ENCODE measurements at places on chromosomes 4 and X. TPM values are rescaled to one million over a fixed set of nuclear protein-coding genes. Genes with fewer than 3 reads are reported as not detected.

The XKRX gene
- polyA plus RNA-seq = not detected

The RAB9B gene
- 22.6 TPM for polyA plus RNA-seq

The LRIT3 gene
- 0.46 TPM for polyA plus RNA-seq

The SMIM10 gene
- polyA plus RNA-seq = 15.0 TPM

The MAGEA9B gene
- not detected for polyA plus RNA-seq

The CXCL5 gene
- polyA plus RNA-seq = 0.15 TPM

GRCh38 chr4:47469951-47470350, 6.4 kb upstream of the COMMD8 start:
- no peak for DNase-seq

GRCh38 chrX:44889824-44890223, 16.8 kb downstream of the KDM6A start:
- no peak for DNase-seq

- DNase-seq = no peak
Measured at GRCh38 chr4:116058129-116058528, 944.7 kb upstream of the NDST4 start.

DNA sequence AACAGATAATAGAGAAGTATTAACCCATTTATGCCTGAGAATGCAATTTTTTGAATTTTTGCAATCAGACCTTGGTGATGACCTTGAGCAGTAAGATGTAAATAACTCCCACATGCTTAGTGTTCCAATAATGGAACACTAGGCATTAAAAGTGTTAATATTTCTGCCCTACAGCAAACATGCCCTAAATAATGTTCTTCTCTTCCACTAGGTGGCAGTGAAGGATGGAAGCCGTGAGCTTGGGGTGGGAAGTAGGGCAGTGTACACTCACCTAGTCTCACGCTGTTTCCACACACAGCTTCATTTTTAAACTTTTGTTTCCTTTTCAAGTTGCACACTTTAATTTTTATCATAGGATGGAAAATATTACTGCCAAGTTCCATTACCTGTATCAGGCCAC, 613.1 kb upstream of the HS3ST1 start:
- no peak for DNase-seq

DNA sequence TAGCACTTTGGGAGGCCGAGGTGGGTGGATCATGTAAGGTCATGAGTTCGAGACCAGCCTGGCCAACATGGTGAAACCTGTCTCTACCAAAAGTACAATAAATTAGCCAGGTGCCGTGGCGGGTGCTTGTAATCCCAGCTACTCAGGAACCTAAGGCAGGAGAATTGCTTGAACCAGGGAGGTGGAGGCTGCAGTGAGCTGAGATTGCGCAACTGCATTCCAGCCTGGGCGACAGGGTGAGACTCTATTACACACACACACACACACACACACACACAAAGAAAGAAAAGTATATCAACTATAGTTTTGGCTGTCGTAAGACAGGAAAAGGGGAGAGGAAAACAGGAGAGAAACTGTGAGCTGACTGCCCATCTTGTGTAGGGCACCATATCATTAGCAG, 171.7 kb downstream of the ADAMTS3 start:
- DNase-seq = no peak

- no peak for DNase-seq
Measured at GRCh38 chrX:12489341-12489740, 301.9 kb upstream of the PRPS2 start.

- DNase-seq = no peak
Measured at GRCh38 chr4:56863441-56864139, 42.1 kb upstream of the SPINK2 start.

- no peak for DNase-seq
Measured at GRCh38 chrX:40687169-40687568, 39.8 kb upstream of the CXorf38 start.

DNA sequence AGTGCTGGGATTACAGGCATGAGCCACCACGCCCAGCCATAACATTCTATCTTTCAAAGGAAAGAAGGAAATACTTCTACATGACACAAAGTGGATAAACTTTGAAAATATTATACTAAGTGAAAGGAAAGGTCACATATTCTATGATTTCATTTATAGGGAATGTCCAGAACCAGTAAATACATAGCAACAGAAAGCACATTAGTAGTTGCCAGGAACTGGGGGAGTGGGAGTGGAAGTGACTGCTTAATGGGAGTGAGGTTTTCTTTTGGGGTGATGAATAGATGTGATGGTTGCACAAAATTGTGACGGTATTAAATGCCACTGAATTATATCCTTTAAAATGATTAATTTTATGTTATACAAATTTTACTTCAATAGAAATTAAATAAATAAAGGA, 95.7 kb upstream of the IL15 start:
- no peak for DNase-seq

DNA sequence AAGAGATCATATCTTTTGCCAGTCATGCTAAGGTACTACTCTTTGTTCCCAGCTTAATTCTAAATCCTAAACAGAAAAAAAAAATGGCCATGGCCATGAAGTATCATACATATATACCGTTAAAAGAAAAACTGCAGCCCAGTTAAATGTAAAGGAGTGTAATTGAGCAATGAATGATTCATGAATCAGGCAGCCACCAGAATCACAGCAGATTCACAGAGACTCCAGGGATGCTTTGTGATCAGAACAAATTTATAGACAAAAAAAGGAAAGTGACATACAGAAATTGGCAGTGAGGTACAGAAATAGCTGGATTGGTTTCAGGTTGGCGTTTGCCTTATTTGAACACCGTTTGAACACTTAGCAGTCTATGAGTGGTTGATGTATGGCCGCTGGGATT, 42.1 kb upstream of the PDGFC start:
- DNase-seq = no peak

- DNase-seq = no peak
Measured at GRCh38 chr4:110480746-110481271, 4.9 kb downstream of the ENPEP start.

DNA sequence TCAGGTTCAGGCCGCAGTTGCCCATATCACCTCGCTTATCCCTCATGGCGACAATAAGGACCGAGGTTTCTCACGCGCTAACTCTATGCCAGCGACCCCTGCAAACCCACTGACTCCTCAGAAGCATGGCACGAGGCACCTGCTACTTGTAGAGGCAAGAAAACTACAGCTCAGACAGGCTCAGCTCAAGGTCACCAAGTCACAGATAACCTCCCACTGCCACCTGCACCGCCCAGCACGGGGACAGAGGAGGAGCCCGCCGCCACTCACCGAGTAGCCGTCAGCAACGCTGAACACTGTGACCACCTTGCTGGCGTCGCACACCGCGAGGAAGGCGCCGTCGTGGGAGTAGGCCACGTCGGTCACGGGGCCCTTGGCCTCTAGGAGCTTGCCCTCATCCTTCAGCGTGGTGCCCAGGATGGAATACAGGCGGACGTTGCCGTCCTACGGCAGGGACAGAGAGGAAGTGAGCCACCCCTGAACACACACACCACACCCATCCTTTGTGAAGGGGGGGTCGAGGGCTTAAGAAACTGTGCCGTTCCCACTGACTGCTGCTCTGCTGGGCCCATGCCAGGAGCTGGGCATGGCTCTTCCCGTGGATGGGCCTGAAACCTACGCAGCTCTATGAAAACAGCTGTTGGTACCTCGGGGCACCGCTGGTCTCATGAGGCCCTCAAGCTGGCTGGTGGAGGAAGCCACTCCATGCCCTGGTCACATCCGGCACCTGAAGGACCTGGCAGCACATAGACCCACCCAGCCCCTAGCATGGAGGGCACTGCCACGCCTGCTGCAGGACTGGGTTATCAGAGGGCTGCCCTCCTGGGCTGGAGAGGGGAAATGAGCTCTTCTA, 38.9 kb downstream of the WDR1 start:
- DNase-seq = no peak

DNA sequence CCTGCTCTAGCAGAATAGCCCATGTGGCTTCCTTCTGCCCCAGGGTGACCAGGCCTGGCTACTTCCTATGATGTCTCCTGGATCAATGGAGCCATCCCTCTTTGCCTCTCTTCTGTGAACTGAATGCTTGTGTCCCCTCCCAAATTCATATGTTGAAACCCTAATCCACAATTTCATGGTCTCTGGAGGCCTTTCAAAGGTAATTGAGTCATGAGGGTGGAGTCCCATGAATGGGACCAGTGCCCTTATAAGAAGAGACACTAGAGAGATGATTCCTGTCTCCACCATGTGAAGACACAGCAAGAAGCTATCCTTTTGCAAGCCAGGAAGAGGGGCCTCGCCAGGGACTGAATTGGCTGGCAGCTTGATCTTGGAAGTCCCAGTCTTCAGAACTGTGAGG, 18.4 kb downstream of the CCKAR start:
- DNase-seq = no peak

DNA sequence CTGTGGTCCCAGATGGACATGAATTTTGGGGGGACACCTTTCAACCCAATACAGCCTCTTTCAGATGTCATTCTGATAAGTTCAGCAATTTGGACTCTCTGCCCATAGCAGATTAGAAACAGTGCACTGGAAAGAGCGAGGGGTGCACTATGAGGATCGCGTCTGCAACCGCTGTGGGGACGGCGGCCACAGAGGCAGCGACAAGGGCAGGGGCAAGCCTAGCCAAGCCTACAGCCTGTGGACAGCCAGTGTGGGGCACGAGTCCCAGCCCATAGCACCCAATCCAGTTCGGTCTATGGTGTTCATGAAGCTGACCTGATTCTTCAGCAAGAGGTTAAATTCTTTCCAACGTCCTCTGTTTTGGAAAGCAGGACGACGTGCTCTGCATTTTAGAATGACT, 9.7 kb upstream of the NSG1 start:
- DNase-seq = no peak

GRCh38 chrX:13380211-13380610, 60.4 kb upstream of the ATXN3L start:
- DNase-seq = no peak

GRCh38 chr4:148975464-148975863, 533.2 kb upstream of the NR3C2 start:
- DNase-seq = no peak

DNA sequence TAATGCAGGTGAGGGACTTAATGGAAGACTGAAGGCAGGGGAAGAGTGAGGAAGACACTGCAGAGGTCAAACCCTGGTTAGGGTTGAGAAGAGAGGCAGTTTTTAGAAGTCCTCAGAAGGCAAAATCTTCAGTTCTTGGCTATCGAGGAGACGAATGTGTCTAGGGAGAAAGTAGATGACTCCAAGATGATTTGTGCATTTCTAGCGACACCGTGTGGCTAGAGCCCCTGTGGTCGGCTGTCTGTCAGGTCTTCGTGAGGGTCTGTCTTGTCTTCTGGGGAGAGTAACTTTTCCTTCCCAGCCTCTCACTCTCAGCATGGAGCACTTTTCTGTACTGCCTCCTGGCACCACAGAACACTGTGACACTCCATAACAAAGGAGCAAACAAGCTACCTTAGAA, 458.1 kb downstream of the STIM2 start:
- DNase-seq = peak; percentile 49

DNA sequence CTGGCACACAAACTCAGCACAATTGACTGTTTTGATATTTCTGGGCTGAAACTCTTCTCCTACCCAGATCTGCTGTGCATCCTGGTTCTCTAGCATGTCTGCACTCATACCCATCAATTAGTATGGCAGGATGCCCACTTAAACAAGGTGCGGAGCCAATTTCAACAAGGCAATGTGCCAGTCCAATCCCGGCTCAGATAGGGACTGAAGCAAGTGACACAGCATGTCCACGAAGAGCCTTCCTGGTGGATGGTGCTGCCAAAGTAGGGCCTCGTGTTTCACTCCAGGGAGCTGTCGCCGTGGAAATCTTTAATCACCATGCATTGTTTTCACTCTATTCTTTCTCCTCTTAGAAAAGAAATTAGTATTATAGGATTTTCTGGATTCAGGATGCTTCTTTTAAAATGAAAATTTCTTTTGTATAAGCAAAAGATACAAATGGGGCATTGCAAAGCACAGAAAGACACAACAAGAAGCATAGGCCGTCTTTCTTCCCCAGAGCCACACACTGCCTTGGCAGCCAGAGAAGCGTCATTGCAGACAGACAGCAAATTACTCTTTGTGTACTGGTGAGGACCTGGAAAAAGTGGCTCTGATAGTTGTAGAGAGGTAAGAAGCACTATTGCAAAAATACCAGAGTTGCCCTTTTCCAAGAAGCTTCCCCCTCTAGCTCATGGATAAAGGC, 40.6 kb upstream of the LSM6 start:
- peak; percentile 9 for DNase-seq

DNA sequence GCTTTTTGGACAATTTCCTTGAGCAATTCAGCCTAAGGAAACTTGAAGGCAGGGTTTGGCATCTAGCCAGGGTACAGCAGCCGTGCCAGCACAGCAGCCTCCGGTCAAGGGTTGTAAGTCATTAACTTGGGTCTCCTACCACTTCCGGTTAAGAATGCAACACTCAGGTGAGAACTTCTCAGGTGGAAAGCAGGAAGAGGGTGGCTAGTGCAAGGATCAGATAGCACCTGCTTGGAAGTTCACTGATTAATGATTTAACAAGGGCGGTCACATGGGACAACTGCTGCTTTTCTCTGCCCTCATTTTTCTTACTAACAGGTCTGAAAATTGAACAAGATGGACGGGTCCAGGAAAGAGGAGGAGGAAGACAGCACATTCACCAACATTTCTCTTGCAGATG, 30.1 kb upstream of the SCOC start:
- no peak for DNase-seq

GRCh38 chr4:2322227-2322626, 60.3 kb upstream of the MXD4 start:
- no peak for DNase-seq

- no peak for DNase-seq
Measured at GRCh38 chrX:23901060-23901459, 6.7 kb downstream of the APOO start.

- DNase-seq = no peak
Measured at GRCh38 chrX:39749135-39749534, 348.6 kb downstream of the BCOR start.

GRCh38 chr4:128528793-128529553, 241.4 kb upstream of the PGRMC2 start:
- no peak for DNase-seq

- DNase-seq = no peak
Measured at GRCh38 chr4:84032372-84032771, 466.7 kb downstream of the NKX6-1 start.

DNA sequence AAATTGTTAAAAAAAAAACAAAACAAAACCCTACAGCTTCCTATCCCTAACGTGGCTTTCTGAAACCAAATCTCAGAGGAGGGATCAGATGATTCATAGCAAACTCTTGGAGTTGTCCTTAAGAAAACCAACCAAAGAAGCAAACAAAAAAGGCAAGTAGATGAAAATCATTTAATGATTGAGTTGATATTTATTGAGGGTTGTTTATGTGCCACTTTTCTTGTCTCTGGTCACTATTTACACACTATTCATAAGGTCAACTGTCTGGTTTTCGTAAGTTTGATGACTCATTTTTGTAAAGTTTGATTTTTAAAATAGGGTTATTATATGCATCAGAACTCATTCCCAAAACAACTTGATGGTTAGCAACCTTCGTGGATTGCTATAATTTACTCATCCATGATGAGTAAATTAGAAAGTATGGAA, 133.4 kb downstream of the UNC5C start:
- DNase-seq = no peak

- DNase-seq = no peak
Measured at GRCh38 chr4:174131901-174132300, 151.6 kb downstream of the FBXO8 start.

GRCh38 chrX:84933956-84934556, 69.6 kb upstream of the APOOL start:
- no peak for DNase-seq

All from hindlimb muscle (tissue), 1 donor.